ENCODE measurements at places on chromosomes 6 and 20.
A peak's percentile ranks its signal among the peaks of the same experiment; 100 is the strongest.

GRCh38 chr20:20691477-20692235 lies 20.8 kb downstream of the RALGAPA2 start:
- no peak for DNase-seq

GRCh38 chr6:123940551-123940950 lies 136.9 kb downstream of the NKAIN2 start:
- DNase-seq, result no peak

DNA sequence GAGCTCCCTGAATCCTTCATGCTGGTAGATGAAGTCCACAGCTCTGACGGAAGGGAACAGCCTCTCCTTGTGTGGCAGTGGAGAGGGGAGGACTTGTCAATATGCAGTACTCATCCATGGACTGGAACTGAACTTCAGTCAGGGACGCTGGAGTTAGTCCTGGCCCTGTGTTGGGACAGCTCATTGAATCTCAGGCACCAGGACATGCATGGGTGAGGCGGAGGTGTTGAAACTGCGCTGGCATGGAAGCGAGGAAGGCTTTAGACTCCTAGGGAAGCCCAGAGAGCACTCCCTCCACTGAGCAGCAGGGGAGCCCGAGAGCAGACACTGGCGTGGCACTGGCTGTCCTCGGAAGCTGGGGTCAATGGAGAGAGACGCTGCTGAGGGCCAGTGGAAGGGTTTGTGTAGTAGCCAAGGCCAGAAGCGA lies 161.3 kb upstream of the GGTLC1 start:
- no peak for DNase-seq

DNA sequence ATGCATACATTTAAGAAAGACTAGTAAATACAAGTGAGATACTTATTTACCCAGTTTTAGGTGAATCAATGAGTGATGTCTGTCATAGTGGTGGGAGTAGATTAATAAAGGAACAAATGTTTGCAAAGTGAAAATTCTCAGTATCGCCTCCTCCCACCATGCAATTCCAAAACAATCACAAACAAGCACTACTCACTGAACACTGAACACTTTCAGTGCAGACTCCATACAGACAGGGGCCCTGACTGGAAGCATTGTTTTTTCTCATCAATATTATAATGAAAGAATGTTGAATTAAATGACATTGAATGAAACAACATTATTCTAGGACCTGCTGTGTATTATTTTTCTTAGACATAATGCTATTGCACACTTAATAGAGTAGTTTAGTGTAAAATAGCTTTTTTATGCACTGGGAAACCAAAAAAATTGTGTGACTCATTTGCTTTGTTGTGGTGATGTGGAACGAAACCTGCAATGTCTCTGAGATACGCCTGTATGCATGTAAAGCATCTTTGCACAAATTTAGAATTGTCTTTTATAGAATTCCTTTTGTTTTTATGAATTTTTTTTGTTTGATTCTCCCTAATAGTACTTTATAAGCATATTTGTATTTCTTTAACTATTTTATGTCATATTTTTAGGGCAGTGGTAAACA lies 317.5 kb downstream of the UTRN start:
- no peak for DNase-seq

DNA sequence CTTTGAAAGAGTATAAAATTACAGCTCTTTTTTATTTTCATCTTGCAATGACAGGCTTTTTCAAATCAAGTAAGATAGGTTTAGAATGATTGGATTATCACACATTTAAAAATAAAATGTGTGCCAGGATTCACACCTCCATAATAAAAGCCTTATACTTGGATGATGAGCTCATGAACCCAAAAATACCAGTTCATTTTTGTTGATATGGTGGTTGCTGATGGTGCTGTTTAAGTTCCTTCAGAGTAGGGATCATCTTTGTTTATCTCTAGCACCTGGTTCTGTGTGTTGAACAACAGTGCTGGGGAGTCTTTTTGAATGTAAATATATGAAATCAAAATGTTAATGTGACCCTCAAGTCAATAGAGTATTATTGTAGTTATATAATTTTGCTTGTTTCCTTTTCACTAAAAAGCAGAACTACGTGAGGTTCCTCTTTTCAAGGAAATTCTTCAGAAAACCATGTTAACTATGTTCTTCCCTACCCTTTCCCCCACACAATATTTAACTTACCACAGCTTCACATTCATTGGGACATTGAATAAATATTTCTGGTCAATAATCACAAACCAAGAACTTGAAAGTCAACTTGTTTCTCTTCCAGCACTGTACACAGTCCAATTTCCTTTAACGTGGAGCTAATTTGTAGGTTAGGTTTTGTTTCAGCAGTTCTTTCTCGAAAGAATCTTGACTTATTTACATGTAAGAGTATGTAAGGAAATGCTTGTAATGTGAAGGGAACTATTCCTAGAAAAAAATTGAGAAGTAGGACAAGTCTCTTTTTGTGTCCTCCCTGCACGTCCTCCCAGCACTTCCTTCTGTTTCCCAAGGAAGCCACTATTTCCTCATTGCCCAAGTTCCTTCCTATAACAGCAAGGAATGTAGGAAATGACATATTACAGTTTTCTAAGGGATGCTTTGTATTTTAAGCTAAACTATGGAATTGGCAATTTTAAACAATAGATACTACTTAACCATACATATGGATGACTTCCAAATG lies 945.9 kb upstream of the CITED2 start:
- no peak for DNase-seq

- no peak for DNase-seq
Observed at GRCh38 chr6:122008101-122008999, 391.1 kb upstream of the HSF2 start.

DNA sequence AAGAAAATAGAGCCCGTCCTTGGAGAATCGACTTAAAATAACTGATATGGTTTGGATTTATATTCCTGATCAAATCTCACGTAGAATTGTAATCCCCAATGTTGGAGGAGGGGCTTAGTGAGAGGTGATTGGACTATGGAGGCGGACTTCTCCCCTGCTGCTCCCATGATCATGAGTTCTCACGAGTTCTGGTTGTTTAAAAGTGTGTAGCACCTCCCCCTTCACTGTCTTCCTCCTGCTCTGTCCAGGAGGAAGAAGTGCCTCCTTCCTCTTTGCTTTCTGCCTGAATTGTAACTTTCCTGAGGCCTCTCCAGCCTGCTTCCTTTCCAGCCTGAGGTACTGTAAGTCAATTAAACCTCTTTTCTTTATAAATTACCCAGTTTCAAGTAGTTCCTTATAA lies 529.2 kb downstream of the HAO1 start:
- no peak for DNase-seq

DNA sequence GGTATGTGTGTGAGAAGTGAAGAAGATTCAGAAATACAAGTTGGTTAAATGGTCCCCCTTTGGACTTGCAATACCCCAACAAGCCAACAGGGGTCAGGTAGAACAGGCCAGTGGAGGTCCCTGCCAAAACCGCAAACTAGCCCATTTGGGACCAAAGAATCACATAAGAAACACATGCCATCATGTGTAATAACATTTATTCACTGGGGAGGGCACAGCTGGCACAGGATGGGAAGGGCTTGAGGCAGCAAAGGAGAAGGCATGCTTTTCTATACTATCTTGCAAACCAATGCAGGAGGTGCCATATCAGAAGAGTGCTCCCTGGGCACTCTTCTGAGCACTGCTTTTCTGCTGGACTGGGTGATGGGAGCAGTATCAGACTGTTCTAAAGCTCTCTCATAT lies 116.1 kb upstream of the TRAF3IP2 start:
- DNase-seq, result no peak

- peak; percentile 35 for DNase-seq
Observed at GRCh38 chr20:51624157-51624731, 81.7 kb upstream of the NFATC2 start.

GRCh38 chr6:87544474-87544735 lies 45.4 kb downstream of the RARS2 start:
- no peak for DNase-seq

GRCh38 chr6:119661628-119662027 lies 312.1 kb upstream of the MAN1A1 start:
- no peak for DNase-seq

- DNase-seq, result no peak
Observed at GRCh38 chr6:10418862-10419748, 4.2 kb upstream of the TFAP2A start.

DNA sequence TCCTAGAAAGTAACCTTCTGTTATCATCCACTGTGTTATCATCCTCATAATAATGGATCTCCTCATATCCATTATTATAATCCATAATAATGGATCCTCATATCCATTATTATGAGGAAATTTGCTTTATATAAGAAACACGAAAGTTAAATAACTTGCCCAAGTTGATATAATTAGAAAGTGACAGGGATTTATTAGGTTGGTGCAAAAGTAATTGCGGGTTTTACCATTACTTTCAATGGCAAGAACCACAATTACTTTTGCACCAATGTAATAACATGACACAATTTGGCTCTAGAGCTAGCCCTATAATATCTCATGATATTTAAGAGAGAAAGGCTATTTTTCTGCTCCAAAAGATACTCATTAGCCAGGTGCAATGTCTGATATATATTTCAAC lies 275.7 kb upstream of the STXBP5 start:
- DNase-seq, result no peak

DNA sequence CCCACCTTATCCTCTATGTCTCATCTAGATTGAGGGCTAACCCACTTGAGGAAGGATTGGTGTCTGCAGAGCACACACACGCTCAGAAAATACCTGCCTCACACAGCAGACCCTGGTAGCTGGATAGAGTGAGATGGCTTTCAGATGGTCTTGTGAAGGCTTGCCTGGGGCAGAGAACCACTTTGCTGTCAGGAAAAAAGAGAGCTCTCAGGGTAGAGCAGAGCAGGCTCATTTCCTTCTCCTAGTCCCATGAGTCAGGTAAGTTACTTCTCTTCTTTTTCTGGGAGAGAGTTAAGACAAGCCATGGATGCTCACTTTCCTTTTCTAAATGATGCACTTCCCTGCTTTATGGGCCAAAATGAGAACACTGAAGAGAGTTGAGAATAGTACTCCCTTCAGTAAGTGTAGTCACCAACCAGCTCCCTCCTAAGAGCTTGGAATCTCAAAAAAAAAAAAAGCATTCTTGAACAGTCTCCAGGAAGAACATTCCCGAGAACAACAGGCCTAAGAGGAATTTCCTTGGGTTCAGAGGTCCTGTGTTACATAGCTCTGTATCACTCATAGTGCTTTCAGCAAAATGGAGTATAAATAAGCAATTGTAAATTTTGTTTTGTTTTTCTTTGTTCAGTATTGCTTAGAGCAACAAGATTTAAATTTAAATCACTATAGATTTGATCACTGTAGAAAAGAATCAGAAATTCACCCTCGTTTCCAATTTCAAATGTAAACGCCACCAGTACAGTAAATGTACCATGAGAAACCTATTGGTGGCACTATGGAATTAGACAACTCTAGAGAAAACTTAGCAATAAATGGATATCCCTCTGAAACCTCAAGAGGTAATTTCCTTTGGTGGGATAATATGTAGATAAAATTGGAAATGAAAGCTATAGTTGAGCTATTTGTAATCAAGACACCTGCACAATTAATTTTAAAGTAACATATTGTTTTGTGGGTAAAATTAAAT lies 530.3 kb downstream of the RFPL4B start:
- no peak for DNase-seq

DNA sequence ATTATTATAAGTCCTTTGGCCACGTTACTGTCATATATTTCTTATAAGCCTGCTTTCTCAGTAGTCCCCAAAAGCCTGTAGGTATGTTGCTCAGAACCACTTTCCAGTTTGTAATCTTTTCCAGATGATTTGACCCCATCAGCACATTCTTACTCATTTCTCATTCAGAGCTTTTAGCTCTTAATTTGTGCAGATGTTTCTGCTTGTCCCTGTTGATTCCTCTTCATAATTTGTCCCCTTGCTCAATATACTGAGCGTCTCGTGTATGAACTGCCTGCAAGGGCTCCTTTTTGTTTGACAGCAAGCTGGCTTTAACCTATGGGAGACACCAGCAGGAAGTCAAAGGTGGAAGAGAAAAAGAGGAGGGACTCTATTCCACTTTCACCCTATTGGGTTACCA lies 733.8 kb upstream of the GJE1 start:
- no peak for DNase-seq

GRCh38 chr6:119312875-119313338 lies 36.7 kb downstream of the MAN1A1 start:
- no peak for DNase-seq

- no peak for DNase-seq
Observed at GRCh38 chr20:49843139-49843538, 30.5 kb downstream of the SLC9A8 start.

- DNase-seq, result no peak
Observed at GRCh38 chr6:17101422-17102257, at the start of gene STMND1. Gene STMND1, plus strand, starts transcription at chr6:17102050. Its CDS starts 208 bp downstream, at chr6:17102258.

- DNase-seq, result no peak
Observed at GRCh38 chr6:19812512-19813119, 24.6 kb upstream of the ID4 start.

DNA sequence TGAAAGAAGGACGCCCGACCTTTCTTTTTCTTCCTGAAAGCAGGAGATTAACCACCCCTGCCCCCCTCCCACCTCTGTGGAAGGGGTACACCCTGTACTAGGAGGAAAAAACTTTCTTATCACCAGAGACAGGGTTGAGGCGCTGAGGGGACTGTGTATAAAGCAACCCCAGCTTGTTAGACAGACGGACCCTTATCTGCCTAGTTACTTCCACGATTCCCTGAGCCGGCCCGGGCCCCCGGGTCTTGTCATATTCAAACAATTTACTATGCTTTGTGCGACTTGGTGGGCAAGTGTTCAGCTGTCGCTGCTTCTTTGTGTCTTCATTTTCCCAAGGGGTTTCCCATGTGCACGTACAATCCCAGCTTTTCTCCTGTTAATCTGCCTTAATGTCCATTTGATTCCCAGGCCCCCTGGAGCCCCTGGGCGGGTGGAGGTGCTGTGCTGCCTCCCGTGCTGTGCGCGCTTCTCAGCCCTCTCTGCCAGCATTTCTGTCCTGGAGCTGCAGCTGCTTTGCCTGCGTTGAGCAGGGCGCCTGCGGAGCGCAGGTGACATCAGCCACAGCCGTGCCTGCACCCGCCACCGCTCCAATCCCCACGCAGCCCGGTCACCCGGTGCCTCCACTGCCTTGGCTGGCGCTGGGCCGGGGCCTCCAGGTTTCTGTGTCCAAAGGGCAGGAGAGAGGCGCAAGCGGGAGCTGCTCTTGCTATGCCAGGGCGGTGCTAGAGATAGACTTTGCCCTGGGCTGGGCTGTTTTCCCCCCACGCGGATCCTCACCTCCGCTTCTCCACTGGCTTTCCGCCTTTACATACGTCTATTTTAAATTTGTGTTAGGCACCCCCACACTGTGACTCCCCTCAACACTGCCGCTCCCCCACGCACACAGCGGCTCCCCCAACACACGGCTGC lies 96.2 kb downstream of the TTLL2 start:
- no peak for DNase-seq

- DNase-seq, result no peak
Observed at GRCh38 chr6:103000688-103001087, 1607.2 kb downstream of the GRIK2 start.

GRCh38 chr6:159642995-159643394 lies 50.0 kb downstream of the SOD2 start:
- no peak for DNase-seq

GRCh38 chr6:30829639-30830255 lies 54.6 kb upstream of the DDR1 start:
- no peak for DNase-seq
